ENCODE measurements at places on chromosomes 16 and 17. TPM values are rescaled to one million over a fixed set of nuclear protein-coding genes. Genes with fewer than 3 reads are reported as not detected.

OTOP3 gene
- not detected for total RNA-seq

MEOX1 gene
- total RNA-seq = 1.3 TPM

GRCh38 chr16:11136600-11136999, 119.4 kb downstream of the SOCS1 start:
- DNase-seq = no peak

DNA sequence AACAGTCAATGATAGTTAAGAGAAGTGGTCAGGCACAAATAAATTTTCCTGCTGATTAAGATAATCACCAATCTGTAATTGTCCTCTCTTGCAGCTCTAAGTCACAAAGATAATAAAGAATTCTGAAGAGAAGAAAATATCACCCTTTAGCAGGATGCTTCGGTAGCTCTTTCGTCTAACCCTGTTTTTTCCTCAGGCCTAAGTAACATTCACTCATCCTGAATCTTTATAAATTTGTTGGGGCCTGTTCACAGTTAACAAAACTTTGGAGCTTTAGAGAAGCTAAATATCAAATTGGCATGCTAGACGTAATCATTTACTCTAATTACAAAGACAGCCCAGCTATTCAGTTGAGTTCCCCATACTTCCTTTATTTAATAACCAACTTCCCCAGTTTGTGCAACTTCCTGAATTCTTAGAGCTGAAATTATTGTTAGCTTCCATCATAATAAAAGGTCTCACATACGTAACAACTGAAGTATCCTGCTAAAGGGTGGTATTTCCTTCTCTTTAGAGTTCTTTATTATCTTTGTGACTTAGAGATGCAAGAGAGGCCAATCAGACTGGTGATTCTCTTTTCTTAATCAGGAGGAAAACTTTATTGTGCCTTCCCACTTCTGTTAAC, 118.6 kb downstream of the TANGO6 start:
- DNase-seq = no peak

DNA sequence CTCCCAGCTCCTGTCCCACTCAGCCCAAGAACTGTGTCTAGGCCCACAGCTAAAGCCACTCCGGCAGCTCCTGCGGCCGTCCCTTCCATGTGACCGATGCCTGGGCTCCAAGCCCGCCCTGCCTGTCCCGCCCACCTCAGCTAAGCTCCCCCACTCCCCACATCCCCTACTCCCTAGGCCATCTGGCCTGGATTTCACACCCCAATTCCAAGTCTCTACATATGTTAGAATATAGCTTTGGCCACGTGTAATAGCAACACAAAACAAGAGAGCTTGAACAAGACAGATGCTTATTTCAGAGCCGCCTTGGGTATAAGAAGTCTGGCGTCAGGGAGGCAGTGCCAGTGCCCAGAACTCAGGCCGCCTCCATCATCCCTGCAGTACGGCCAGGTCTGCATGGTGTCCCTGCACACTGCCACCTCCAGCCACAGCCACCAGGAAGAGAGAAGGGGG, 30.0 kb upstream of the USP22 start:
- no peak for DNase-seq

DNA sequence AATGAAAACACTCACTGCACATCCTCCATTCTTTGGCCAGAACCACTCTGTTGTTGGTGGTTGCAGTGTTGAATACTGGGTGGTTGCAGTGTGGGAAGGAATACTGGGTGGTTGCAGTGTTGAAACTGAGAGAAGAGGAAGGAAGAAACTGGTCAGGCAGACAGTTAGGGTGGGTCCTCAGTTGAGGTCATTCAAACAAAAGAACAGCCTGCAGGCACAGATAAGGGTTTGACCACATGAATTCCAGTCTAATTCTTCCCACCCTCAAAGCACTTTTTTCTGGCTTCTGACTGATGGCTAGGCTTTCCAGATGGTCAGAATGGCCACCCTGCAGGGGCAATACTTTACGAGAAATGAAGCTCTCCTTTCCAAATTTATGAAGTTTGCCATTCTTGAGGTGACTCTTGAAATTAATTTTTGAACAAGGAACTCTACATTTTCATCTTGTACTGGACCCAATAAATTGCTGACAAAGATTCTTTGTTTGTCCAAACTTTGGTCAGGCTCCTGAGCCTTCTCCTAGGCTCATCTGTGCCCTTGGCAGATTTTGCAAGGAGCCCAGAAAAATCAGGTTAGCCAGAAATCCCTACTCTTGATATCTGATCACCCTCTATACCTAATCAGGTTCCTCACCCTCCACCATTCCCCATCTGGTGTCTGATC, 596.6 kb upstream of the CDH5 start:
- DNase-seq = no peak

Measured in activated CD8-positive, alpha-beta memory T cell treated with anti-CD3 and anti-CD28 coated beads, Interleukin-2, amount 10 ng/mL, durations not matched to agents 7 days and 5 days (primary cell).